ENCODE measurements at places on chromosomes 7 and 10.

DNA sequence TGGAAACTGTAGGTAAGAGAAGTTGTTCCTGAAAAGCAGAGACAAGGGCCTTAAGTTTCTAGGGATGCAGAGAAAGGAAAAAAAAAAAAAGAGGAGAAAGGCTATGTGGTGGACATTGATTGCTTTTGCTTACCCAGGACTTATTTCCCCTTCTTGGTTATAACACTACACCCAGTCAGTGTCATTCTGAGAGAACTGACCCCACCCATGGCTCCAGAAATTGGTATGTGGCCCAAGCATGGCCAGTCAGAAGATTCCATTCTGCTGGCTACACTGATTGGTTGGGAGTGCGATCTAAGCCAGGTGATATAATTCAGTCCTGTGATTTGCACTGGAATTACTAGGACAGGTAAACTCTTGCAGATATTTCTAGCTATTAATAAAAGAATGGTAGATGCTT is 62.2 kb upstream of the EXOC4 start:
- no peak for DNase-seq

DNA sequence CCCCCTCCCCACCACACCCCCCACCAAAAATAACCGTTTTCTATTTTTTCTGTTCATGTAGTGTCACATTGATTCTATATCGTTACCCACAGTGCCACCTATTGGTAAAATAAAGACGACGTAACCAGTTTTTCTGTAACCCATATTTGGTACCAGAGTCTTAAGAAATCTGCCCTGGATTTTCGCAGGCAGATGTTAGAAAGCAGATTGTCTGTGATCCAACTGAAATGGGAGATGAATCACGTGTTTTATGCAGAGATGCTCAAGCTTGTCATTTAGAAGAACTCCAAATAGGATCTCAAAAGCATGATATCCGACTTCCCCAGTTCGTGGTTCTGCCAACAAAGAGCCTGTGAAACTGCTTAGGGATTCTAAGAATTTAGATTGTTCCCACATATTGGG is 261.1 kb upstream of the CSTF2T start:
- DNase-seq = peak; percentile 15

- DNase-seq = no peak
Observed at GRCh38 chr10:60419249-60419648, 29.6 kb upstream of the ANK3 start.

GRCh38 chr7:14598978-14599377 is 303.6 kb downstream of the DGKB start:
- peak; percentile 33 for DNase-seq

GRCh38 chr7:40583667-40584444 is 449.1 kb downstream of the SUGCT start:
- DNase-seq = no peak

DNA sequence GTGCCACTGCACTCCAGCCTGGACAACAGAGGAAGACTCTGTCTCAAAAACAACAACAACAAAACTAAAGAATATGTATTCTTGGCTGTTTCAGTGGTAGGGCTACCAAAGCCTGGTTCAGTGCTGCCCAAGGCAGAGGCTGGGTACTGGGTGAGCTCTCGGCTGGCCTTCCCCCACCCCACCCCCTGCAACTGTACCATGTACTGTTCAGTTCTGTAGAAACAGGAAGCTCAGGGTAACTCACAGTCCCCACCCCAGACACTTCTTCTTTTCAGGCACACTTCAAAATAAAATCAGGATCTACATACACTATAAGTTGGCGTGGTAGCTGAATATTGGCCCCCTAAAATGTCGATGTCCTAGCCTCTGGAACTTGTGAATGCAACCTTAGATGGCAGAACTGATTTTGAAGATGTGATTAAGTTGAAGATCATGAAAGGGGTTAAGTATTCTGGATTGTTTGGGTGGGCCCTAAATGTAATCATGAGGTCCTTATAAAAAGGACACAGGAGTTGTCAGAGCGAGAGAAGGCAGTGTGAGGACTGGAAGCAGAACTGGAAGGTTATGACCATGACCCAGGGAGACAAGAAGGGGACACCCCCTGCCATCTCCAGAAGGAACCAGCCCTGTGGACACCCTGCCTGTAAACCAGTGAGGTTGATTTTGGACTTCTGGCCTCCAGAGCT is 31.2 kb downstream of the TBXAS1 start:
- DNase-seq = no peak

GRCh38 chr7:30453921-30454320 is 24.7 kb downstream of the NOD1 start:
- DNase-seq = no peak

- peak; percentile 5 for DNase-seq
Observed at GRCh38 chr10:11724938-11725776, 17.0 kb upstream of the ECHDC3 start.

GRCh38 chr7:92485267-92485892 is 7.6 kb upstream of the ERVW-1 start:
- no peak for DNase-seq

DNA sequence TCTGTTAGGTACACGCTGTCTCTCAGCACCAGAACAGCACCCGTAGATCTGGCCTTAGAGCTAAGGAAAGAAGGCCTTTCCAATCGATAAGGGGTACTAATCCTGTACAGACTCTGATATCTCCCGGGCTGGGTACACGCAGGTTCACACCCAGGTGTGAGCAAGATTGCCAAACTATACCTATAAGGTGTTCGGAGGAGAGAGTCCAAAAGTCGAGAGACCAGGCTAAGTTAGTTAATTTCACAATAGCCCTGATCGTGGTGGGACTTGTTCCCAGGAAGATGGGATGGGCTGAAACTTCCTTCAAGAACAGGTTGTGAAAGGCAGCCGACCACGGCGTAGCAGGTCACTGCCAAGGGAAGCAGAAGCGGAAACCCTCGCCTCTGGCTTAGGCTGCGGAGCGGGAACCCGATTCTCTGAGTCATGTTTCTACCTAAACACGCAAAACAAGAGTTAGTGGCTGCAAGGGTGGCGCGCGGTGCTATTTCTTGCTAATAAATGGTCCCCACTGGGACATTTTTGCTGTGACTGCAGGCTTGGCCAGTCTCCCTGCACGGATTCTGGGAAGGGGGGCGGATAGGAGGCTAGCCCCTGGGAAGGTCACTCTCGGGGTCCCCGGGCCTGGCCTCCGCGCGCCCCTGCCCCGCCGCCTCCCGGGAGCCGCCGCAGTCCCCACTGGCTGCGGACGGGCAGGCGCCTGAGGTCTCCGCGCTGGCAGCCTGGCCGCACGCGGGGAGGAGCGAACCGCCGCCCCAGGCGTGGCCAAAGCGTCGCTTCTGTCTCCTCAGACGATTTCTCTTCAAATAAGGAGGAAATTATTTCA is 75.4 kb upstream of the PDSS1 start:
- DNase-seq = no peak

- DNase-seq = no peak
Observed at GRCh38 chr10:34045571-34046190, 711.2 kb upstream of the NRP1 start.

GRCh38 chr7:44338600-44338999 is 13.2 kb upstream of the CAMK2B start:
- no peak for DNase-seq

DNA sequence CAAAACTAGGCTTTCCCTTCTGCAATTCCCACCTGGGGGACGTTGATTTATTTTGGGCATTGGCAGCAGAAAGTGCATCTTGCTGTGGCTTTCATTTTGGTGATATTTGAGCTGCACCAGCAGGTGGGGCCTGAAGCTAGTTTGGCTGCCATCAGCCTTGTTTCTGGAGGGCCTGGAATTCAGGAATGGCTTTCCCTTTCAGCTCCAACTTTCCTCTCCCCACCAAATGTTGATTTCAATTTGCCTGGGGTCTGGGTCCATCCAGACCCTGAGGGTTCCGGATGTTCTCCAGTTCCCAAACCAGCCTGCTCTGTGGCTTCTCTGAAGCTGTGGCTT is 640.4 kb downstream of the TYW1 start:
- no peak for DNase-seq

GRCh38 chr7:75856536-75856935 is 22.3 kb upstream of the RHBDD2 start:
- DNase-seq = no peak

GRCh38 chr10:672992-673391 is 16.5 kb downstream of the DIP2C start:
- no peak for DNase-seq

- DNase-seq = no peak
Observed at GRCh38 chr7:98870121-98870651, 372 bp upstream of the TMEM130 start.

DNA sequence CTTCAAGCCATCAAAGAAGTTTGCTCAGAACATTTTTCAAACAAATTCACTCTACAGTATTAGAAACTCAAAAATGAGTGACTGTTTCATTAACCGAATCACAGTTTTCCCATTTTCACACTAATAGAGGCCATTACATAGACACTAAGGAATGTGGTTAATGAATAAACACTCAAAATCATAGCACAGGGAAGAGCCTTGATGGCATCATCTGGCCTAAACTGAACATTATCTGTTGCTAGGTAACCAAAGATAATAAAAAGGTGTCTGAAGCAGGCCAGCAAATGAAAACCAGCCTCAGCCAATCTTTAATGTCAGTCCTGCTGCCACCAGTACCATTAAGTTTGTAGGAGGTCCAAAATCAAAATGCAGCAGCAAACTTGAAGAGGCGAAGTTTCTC is 492.4 kb upstream of the STEAP1 start:
- no peak for DNase-seq

DNA sequence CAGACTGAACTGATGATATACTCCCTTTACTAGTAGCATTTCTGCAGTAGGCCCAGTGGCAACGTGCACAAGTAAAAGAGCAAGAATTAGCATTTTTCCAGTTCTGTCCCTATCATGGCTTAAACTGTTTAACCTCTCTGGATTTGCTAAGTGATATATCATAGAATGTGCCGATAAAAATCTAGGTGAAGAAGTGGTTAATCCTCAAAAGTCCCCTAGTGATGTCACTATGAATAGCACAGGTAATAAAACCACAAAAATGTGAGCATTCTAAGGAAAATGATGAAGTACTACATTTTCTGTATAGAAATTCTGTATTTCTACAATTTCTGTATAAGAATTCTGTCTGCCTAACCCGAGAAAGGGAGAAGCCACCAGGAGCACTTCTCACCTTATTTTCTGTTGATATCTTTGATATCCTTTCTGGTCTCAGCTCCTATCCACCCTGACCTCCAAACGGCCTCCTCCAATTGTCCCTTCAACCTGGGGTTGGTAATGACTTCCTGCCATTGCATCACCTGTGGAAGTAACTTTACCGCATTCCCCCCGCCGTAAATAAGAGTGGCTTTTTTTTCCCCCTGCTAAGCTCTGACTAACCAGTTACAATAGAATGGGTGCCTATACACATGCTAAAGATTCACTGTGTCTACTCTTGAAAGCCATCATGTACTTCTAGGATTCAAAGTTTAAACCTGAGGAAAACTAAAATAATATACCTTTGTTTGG is 155.9 kb upstream of the ASAH2 start:
- no peak for DNase-seq

DNA sequence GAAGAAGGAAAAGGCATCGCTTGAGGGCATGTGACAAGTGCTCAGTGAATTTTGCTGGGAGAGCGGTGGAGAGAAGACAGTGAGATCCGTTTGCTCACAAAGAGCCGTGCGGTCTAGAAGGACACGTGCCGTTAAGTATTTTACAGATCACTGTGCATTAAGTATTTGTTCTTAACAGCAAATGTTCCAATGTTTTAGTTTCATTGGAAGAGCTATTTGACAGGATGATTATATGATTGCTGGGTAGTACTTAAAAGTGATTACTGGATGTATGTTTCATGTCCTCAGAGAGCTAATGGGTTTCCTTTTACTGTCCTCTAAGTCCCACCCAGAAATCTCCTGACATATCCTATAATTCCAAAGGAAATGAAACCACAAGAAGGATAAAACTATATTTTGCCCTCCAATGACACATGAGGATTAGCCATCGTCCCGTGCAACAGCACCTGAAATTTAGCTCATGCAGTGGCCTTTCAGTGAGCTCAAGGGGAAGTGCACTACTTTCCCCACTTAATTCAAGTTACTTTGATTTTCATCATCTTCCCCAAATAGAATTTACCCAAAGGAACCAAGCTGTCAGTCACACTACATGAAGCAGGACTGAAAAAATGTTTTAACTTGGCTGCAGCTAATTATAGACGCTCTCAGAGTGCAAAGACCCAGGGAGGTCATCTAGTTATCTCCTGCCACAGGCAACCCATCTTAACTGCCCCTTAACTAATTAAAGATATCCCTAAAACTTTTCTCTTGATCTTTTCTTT is 80.3 kb downstream of the KLF6 start:
- DNase-seq = no peak

DNA sequence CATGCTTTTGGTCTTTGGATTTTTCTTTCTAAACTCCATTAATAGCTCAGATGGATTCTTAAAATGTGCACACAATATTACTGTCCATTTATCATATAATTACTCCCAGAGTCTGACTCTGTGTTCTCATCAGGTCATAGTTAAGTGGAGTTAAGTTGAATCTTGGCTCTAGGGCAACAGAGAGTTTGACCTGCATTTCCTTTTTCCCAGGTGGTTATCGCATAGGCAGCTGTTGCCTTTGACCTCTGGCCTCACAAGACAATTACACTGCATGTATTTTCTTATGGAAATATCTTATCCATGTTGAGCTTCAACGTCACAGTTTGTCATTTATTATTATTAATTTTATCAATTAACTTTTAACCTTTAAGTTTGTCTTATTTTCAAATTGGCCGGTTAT is 237.5 kb upstream of the HGF start:
- no peak for DNase-seq

GRCh38 chr7:112080978-112081377 is 125.2 kb downstream of the DOCK4 start:
- no peak for DNase-seq

- no peak for DNase-seq
Observed at GRCh38 chr10:119917777-119918176, 25.2 kb downstream of the SEC23IP start.

- DNase-seq = no peak
Observed at GRCh38 chr10:85900487-85900886, 466.1 kb downstream of the GRID1 start.

GRCh38 chr10:75375838-75376237 is 25.7 kb downstream of the ZNF503 start:
- no peak for DNase-seq

GRCh38 chr7:69603937-69604494 is 5.7 kb downstream of the AUTS2 start:
- DNase-seq = no peak

- no peak for DNase-seq
Observed at GRCh38 chr10:15427843-15428414, 56.8 kb upstream of the FAM171A1 start.

GRCh38 chr10:113992471-113993011 is 51.1 kb upstream of the ADRB1 start:
- DNase-seq = no peak
